CD8-positive, alpha-beta memory T cell (primary cell): ENCODE measurements at places on chromosomes 6 and 20.

- DNase-seq: no peak
These were observed 6.8 kb upstream of the HLA-B start for GRCh38 chr6:31363811-31364210.

DNA sequence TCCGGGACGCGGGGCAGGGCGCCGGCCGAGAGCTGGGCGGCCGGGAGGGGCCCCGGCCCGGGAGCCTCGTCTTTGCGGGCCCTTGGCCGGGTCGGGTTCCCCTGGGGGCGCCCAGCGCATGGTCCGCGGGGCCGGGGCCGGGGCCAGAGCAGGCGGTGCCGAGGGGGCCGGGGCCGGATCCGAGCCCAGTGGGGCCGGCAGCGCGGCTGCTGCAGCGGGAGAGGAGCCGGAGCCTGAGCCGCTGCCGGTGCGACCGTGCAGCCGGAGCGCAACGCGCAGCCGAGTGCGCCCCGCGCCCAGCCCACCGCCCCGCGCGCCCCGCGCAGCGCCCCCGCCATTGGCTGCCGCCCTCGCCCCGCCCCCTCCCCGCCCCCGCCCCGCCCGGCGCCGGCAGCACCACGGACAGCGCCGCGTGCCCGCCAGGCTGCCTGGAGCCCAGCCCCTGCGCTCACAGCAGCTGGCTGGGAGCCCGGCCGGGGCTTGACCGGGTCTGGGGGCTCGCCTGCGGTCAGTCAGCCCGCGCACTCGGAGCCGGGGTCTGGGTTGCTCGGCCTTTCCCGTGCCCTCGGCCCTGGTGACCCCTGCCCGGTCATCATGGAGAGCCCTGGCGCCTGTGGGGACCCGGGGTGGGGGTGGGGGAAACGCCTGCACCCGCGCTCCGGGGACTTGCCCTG is at the start of gene HRH3:
Gene HRH3 (minus strand): TSS at position 287 of the 674 bp plus-strand sequence. CDS start 308 bp downstream, outside the sequence.
- peak; percentile 25 for DNase-seq

DNA sequence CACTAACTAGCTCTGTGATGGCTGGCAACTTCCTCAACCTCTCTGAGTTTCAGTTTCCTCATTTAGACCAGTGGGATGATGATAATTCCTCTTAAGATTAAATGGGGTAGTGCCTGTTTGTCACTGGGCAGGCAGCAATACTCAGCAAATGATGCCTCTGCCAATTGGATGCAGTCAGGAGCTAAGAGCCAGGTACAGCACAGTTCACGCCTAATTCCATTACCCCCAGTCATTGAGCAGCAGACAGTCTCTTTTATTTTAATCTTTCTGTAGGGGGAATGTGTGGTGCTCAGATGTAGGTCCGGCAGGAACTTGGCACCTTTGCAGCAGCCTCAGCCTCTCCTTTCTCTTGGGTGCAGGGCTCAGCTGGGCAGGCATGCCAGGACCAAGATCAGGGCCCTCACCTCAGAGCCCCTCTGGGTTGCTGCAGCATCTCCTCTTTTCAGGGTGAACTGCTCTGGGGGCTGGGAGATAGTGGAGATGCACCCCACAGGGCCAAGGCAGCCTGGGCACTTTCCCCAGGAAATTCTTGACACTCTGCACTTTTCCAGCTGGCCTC is 243.8 kb downstream of the LRFN2 start:
- DNase-seq: no peak

DNA sequence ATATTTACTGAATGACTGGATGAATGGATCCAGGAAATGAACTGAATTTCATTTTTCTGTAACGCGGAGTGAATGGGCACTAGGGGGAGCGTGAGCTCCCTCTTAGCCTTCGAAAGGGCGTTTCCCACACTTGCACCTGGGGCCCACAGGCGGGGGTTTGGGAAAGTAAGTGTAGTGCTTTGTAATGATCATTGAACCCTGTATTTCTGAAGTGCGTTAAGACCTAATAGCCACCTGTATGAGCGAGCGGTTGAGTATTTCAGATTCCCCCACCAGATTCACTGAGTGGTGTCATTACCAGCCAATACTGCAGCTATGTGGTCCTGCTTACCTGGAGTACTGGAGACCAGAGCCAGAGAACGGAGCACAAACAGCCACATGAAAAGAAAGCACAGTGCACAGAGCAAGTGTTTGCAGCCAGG is 10.5 kb downstream of the SYTL3 start:
- DNase-seq: peak; percentile 19

- no peak for DNase-seq
These were observed 115.4 kb downstream of the CFAP61 start for GRCh38 chr20:20167698-20168097.

GRCh38 chr20:19631410-19631809 is 126.6 kb upstream of the RIN2 start:
- DNase-seq: no peak
